ENCODE measurements at places on chromosomes 1 and 21.

GRCh38 chr1:234985007-234985370, 143.6 kb downstream of the TOMM20 start:
- DNase-seq, result no peak

- DNase-seq, result no peak
Measured at GRCh38 chr1:156772222-156772621, 4.9 kb downstream of the PRCC start.

GRCh38 chr1:31445951-31446350, 32.9 kb downstream of the SERINC2 start:
- DNase-seq, result no peak

GRCh38 chr21:24617819-24618218, 989.5 kb downstream of the MRPL39 start:
- no peak for DNase-seq

- no peak for DNase-seq
Measured at GRCh38 chr1:59115865-59116264, 181.0 kb upstream of the FGGY start.

DNA sequence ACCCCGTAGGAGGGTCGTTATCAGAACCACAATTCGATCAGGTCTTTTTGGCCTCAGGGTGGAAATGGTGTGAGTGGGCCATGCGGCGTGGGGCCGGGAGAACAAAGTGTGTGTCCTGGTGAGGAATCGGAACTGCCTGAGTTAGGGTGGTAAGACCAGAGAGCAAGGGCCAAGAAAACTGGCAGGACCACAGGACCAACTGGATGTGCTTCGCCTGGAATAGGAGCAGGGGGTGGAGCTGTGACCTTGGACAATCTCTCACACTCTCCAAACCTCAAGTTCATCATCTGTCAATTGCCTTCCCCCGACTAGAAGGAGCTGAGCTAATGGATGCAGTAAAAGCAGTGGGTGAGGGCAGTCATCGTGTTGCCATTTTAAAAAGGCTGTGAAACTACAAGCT, 59.5 kb downstream of the NAV1 start:
- no peak for DNase-seq

- no peak for DNase-seq
Measured at GRCh38 chr1:117612517-117613248, 6.8 kb downstream of the TENT5C start.

DNA sequence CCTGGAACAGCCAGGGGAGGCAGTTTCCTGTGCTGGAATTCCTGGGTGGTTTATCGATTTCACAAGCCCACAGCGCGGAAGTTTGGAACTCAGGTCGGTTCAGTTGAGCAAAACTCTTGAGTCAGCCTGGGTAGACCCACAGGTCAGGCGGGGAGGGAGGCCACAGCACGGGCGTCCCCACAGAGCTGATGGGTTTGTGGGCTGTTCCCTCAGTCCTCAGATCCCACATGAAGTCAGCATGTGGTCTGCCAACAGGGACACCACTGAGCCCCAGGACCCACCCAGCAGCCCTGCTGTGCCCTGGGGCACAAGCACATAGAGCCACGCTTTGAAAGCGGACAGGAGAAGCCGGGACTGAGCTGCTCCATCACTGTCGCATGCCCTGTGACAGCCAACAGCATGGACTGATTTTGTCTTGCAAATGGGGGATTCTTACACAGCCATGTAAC, 17.4 kb downstream of the BMP8A start:
- no peak for DNase-seq

DNA sequence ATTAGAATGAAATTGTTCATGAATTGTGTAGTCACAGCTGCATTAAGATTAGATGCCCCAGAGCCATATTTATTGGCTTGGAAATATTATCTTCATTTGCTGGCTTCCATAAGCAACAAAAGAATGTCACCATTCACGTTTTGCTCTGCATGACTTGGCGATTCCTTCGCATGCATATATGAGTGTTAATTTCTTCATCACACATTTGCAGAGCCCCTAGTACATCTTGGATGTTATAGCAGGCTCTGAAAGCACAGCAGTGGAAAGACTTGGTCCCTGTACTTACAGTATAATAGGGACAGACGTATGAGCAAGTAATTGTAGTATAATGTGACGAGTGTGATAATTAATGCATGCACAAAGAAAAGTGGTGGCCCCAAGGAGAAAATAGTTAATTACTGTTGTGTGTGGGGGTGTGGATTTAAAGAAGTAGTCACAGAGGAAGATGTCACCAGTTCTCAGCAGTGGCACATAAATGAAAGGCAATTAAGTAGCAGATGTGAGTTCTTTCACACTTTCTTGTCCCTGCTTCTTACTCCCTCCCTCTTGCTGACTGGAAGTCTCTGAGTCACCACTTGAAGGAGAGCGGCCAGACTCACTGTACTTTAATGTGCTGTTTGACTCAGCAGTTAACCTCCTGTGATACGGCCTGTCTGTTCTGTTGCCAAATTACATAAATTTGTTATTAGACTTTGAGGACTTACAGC, 21.0 kb downstream of the S100A10 start:
- no peak for DNase-seq

- DNase-seq, result no peak
Measured at GRCh38 chr1:208081972-208082371, 162.2 kb downstream of the PLXNA2 start.

GRCh38 chr1:204730826-204731459, 45.4 kb upstream of the LRRN2 start:
- peak; percentile 25 for DNase-seq

- no peak for DNase-seq
Measured at GRCh38 chr1:90732136-90732535, 15.0 kb upstream of the BARHL2 start.

GRCh38 chr1:201708085-201708512, 120.9 kb upstream of the IPO9 start:
- no peak for DNase-seq

- no peak for DNase-seq
Measured at GRCh38 chr1:10649517-10650201, 146.8 kb downstream of the CASZ1 start.

GRCh38 chr1:43977376-43978263, 1.4 kb upstream of the B4GALT2 start:
- DNase-seq, result no peak

- DNase-seq, result no peak
Measured at GRCh38 chr1:95409276-95409675, 175.3 kb downstream of the RWDD3 start.

GRCh38 chr21:18622383-18622782, 218.8 kb upstream of the TMPRSS15 start:
- no peak for DNase-seq

DNA sequence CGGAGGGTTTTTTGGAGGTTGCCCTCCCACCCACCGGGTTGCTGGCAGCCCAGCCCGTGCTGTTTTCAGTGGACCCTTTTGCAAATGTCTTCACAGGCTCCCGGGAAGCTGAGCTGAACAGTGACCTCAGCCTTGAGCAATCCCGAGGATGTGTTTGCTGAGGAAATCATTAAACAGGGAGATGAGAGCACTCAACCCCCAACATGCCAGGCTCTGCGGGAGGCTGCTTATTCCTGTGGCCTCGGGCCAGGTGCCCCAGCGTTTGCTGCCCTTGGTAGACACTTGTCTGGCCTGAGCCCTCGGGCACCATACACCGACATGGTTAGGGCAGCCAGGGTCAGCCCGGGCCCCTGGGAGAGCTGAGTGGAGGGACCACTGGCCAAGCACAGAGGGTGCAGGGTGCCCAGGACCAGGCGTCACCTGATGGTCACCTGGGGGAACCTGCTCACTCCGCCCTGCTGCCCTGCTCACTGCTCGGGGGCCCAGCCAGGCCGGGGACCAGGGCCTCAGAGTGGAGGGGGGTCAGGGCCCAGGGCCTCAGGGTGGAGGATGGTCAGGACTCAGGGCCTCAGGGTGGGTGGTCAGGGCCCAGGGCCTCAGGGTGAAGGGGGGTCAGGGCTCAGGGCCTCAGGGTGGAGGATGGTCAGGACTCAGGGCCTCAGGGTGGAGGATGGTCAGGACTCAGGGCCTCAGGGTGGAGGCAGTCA, 42.5 kb upstream of the POFUT2 start:
- DNase-seq, result no peak

DNA sequence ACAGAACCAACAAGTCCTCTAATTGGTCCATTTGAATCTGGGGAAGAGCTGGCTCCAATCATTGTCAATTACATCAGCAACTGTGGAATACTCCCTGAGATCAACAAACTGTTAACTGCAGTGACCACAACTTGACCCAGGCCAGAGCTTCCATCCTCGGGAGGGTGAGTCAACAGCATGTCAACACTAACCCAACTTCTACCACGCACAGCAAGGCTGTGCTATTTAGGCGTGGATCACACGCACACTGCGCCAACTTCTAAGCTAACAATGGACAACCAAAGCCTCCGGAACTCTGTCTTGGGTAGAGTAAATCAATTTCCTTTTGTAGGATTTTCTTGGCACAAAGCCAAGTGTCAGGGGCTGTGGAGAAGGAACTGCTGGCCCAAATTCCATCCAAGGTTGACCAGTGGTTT, 30.4 kb downstream of the APP start:
- DNase-seq, result no peak

- DNase-seq, result no peak
Measured at GRCh38 chr1:33836911-33837310, 27.0 kb upstream of the HMGB4 start.

DNA sequence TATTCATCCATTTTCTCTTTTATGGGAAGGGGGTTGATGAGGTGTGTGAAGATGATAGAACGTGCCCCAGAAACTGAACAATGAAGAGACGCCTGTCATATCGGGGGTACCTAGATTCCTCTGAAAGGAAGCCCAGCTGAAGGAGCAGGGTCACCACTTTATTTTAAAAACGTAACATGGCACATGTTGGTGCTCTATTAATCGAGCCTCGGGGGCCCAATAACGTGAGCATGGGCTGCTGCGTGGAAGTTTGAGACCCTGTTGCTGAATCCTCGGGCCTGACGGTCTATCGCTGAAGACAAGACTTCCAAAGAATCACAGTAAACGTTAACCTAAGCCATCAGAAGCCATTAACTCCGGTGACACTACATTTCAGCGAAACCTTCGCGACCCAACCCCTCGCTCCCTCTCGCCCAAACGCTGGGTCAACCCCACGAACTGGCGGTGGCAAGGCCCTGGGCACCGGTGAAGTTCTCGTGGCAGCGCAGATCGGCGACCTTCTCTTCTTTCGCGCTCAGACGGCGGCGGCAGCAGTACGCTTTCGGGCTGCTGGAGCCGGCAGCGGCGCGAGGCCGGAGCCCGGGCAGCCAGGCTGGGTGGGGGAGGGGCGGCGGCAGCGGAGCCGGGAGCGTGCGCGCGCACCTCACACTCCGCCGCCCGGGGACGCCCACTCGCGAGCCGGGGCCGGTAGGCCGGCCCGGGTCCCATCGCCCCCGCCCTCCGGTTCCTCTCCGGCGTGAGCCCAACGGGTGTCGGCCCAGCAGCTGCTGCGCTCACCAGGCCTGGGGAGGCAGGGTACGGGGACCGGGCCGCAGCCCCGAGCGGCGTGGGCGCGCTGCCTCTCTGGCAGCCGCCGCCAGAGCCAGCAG, 838 bp upstream of the MAN1A2 start:
- DNase-seq, result peak; percentile 70

- no peak for DNase-seq
Measured at GRCh38 chr1:115288591-115289198, 49.4 kb downstream of the NGF start.

GRCh38 chr21:44530221-44530902, 9.6 kb downstream of the KRTAP10-1 start:
- no peak for DNase-seq

DNA sequence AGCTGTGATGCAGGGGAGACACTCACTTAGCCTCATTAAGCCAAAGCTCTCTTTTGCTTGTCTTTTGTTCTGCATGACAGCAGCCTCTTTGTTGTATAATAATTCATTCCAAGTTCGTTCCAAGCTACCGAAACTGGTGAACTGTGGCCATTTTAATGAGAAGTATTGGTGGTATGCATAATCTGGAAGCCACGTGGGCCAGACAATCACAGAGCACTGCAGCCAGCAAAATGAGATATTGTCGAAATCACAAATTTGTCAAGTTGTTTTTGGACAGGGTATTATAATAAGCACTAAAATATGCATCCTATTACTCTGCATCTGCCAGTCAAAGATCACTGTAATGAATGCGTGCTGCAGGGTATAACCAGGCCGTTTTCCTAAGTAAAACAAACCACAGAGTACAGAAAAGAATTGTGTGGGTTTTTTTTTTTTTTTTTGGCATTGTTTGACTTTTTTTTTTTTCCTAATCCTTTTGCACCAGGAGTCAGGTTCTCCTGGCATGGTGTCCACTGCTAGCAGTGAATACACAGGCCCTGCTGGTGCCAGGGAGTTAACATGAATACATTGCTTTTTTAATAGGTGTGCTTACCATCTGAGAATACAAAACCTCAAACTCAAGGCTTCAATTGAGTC, 423.9 kb downstream of the PTBP2 start:
- peak; percentile 54 for DNase-seq

GRCh38 chr21:42172596-42173483, 46.1 kb upstream of the ABCG1 start:
- DNase-seq, result no peak

DNA sequence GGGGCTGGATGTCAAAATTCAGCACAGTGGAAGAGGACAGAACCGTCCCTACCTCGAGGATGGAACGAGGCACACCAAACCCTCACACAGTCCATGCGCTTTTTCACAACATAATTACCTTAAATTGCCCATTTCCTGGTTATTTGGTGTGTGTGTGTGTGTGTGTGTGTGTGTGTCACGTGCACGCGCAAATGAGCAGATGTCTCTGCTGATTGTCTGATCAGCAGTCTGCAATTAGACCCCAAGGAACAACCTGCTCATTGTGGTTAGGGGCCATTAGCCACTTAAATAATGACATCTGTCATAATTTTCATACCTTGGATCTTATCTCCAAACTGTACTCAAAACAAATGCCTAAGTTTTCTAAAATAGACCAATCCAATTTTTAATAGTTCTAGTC, 23.2 kb downstream of the AVPR1B start:
- DNase-seq, result peak; percentile 46

DNA sequence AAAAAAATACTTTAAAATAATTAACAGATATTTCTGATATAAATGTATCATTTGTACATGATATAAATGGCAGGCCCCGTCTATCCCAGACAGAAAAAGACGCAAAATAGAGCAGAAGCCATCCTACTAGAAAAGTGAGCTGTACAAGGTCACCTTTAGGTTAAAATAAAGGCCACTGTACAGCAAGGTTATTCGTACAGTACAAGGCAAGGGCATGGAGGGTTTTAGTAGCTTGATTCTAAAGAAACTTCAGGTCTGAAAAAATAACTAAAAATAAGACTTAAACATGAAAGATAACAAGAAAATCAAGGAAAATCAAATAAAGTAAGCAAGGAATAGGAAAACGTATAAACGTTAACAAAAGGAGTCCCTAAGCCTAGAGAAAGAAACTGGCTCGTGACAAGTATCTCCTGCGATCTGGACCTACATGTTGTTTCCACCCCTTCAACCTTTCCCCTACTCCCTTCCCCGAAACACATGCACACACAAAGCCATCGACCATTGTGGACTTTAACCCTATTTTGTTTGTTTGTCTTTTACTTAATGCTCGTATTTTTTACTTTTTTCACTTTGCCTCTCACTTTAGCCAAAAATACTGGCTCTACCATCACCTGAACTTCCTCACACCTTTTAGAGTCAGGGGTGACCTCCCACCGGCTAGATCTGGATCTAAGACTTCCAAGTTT, 26.5 kb upstream of the SLC30A10 start:
- DNase-seq, result no peak

- DNase-seq, result no peak
Measured at GRCh38 chr1:107941531-107941930, 23.4 kb downstream of the VAV3 start.

- DNase-seq, result no peak
Measured at GRCh38 chr1:99218572-99218971, 45.7 kb upstream of the PLPPR4 start.
